ENCODE measurements at places on chromosomes 2 and 18.

DNA sequence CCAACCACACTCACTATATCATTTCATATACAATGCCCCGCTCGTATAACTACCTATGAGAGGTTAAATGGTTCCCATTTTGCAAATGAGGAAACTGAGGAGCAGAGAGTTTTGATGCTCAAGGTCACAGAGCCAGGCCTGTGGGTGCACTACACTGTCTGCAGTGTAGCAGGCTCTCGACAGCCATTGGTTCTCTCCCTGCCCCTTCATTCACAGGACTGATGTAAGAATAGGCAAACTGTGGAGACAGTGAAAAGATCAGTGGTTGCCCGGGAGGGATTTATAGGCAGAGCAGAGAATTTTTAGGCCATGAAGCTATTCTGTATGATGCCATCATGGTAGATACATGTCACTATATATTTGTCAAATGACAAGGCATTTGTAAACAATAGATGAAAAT, 39.0 kb upstream of the LBH start:
- no peaks in the 10 kb centered on the region for H3K36me3 ChIP-seq
- no peaks in the 10 kb centered on the region for H3K27me3 ChIP-seq
- H3K4me1 ChIP-seq = no peaks in the 10 kb centered on the region
- H3K27ac ChIP-seq = no peak overlapping the region
- DNase-seq = no peak
- no peak overlapping the region for H3K4me3 ChIP-seq

DNA sequence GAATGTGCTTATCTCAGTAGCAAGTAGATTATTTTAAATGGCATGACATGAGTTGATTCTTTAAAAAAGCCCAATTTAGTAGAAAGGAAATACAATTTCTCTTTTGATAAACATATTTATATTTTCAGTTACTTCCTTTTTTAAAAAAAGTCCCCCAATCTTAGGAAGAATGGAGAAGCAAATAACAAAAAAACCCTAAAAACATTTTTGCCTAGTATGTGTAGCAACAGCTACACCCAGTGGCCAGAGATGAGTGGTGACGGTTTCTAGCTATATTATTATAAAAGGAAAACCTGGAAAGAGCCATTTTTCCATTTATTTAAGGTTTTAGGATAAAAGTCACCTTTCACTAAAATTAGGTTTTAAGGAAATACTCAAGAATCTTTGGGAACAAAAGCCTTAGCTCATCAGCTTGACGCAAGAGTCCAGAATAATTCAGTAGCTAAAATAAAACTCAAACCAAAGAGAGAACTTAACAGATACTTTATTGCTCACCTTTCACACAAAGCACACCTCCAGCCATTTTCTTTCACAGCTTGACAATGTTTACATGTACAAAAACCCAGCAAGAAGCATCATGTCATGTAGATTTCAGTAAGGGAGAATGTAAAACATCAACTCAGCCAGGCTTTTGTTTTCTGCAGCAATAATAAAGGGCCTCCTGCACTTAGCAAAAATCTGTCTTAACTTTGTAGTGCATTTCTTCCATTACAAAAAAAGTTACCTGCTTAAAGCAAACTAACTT, 15.7 kb downstream of the FAM98A start:
- no peaks in the 10 kb centered on the region for H3K4me1 ChIP-seq
- H3K4me3 ChIP-seq = no peak overlapping the region
- no peak for DNase-seq
- peaks cover 50% of the 10 kb centered on the region for H3K36me3 ChIP-seq
- H3K27ac ChIP-seq = no peak overlapping the region

DNA sequence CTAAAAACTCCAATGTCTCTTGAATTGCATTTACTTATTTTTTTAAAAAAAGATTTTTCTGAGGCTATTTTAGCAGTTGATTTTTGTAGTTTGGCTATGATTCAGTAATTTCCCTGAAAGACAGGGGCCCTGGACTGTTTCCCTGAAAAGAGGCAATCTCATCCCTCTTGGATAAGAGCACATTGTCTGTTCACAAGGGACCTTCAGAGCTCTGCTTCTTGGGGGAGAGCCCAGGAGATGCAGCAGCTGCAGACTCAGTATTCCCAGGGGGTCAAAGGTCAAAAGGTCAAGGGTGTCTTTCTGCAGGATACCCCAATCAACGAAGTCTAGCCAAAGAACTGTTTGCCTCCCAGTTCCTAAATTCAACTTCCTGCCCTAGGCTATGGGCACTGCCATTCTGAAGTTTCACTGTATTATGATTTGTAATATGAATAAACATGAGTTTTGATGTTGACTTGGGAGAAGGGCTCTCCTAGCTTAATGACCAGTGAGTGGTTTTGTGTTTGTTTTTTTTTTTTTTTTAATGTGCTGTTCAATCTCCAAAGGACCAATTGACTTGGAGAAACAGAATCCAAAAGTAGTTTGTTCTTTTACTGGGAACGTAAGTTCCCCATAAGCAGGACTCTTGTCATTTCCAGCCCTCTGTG, 157.0 kb upstream of the SERPINE2 start:
- no peaks in the 10 kb centered on the region for H3K36me3 ChIP-seq
- no peak overlapping the region for H3K4me3 ChIP-seq
- DNase-seq = no peak

DNA sequence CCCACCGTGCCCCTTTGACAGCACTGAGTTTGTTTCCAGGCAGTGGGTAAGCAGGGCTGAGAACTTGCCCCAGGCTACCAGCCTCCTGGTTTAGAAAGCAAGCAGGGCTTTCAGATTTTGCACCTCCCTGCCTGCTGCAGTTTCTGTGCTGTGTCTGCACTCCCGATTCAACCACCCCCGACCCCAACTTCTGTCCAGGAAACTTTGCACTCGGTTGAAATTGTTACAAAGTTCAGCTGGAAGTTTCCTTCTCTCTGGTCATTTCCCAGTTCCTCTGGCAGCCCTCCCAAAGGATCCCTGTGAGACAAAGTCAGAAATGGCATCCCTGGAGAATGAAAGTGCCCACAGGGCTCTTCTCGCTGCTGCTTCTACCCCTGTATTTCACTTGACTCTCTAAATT, 12.4 kb upstream of the UPP2 start:
- H3K4me1 ChIP-seq = no peaks in the 10 kb centered on the region
- H3K36me3 ChIP-seq = no peaks in the 10 kb centered on the region
- H3K27ac ChIP-seq = no peak overlapping the region
- H3K4me3 ChIP-seq = no peak overlapping the region
- DNase-seq = no peak

DNA sequence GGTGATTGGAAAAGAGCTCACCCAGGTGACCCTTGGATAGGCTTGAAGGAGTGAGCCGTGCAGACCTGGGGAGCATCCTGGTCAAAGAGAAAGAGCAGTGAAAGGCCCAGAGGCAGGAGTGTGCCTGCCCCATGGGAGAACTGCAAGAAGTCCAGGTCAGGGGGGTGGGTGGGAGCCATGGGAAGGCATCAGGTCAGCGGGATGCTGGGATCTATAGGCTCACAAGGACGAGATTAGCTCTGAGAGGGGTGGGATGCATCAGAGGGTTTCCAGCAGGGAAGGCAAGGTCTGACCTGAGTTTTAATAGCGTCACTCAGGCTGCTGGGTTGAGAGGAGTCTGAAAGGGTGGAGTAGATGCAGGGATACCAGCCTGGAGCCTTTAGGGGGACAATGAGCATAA, 158.6 kb downstream of the SMAD7 start:
- peaks cover 13% of the 10 kb centered on the region for H3K4me1 ChIP-seq
- no peak for DNase-seq
- H3K4me3 ChIP-seq = no peak overlapping the region
- H3K36me3 ChIP-seq = peaks cover 23% of the 10 kb centered on the region
- no peaks in the 10 kb centered on the region for H3K27me3 ChIP-seq

- DNase-seq = no peak
- H3K36me3 ChIP-seq = no peaks in the 10 kb centered on the region
- no peak overlapping the region for H3K4me3 ChIP-seq
- H3K27me3 ChIP-seq = no peaks in the 10 kb centered on the region
Measured at GRCh38 chr2:146004462-146004861, 1484.5 kb upstream of the ZEB2 start.

- DNase-seq = no peak
- H3K27me3 ChIP-seq = no peaks in the 10 kb centered on the region
- peak overlapping the region; percentile 47 for H3K27ac ChIP-seq
- H3K36me3 ChIP-seq = no peaks in the 10 kb centered on the region
Measured at GRCh38 chr18:55251254-55251971, 292.2 kb upstream of the CCDC68 start.

- peaks cover 67% of the 10 kb centered on the region for H3K4me1 ChIP-seq
- H3K36me3 ChIP-seq = no peaks in the 10 kb centered on the region
- peak overlapping the region; percentile 96 for H3K27ac ChIP-seq
Measured at GRCh38 chr2:60882971-60883753, 1.8 kb downstream of the REL start.

DNA sequence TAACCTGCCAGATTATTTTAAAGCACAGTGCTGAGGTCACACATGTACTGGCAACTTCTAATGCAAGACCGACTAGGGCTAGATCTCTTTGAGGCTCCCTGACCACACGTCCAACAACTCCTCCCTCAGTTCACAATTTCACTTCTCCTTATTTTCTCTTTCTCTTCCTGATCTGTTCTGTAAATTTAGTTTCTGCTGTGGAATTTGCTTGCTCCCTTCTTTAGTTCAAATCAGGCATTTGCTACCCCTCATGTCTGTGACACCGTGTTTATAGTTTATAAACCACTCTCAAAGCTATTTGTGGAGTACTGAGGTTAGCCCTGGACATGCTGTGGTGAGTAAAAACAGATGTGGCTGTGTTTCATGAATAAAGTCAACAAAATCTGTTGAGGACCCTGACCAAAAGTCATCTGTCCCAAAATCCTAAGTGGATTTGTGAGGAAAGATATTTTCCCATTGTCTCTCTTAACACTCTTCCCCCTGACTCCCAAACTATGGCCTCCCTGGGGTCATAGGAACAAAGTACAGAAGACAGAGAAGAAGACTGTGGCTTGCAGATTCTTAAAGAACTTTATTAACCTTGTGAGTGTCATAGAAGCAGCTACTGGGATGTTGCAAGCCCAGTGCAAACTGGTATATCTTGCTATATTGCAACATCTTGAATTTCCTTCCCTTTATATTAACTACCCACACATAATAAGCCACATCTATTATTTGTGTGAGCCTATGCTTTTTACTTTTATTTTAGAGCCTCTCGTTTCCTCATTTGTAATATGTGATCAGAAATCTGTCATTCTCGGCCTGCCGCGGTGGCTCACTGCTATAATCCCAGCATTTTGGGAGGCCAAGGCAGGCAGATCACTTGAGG, 3.5 kb upstream of the NAGK start:
- no peak for DNase-seq
- peaks cover 22% of the 10 kb centered on the region for H3K4me1 ChIP-seq
- H3K4me3 ChIP-seq = no peak overlapping the region
- peak overlapping the region; percentile 53 for H3K27ac ChIP-seq
- no peaks in the 10 kb centered on the region for H3K27me3 ChIP-seq

- H3K4me1 ChIP-seq = no peaks in the 10 kb centered on the region
- H3K4me3 ChIP-seq = no peak overlapping the region
- no peak overlapping the region for H3K27ac ChIP-seq
- no peak for DNase-seq
- H3K36me3 ChIP-seq = no peaks in the 10 kb centered on the region
- no peaks in the 10 kb centered on the region for H3K27me3 ChIP-seq
Measured at GRCh38 chr2:204312105-204312504, 233.2 kb upstream of the PARD3B start.

GRCh38 chr2:98489486-98489885, 44.8 kb downstream of the INPP4A start:
- H3K4me1 ChIP-seq = peaks cover 38% of the 10 kb centered on the region
- H3K4me3 ChIP-seq = no peak overlapping the region
- H3K27ac ChIP-seq = peak overlapping the region; percentile 68

DNA sequence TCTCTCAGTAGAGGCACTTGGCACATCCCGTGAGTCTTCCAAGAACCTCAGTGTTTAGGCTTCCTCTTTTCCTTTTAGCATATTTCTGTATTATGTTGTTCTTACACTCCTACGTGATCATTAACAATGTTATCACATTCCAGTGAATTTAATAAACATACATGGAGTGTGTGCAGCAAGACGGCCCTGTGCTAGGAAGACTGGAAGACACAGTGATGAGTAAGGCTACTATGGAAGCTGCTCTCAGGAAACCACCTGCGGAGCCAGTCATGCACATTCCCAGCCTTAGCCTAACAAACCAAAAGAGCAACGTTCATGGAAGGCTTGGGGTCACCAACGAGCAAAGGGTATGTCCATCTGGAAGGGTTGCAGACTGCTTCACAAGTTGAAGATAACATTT, 103.4 kb downstream of the ETAA1 start:
- DNase-seq = no peak
- H3K4me3 ChIP-seq = no peak overlapping the region
- H3K4me1 ChIP-seq = no peaks in the 10 kb centered on the region
- H3K27ac ChIP-seq = no peak overlapping the region

GRCh38 chr18:76689646-76690264, 132.6 kb upstream of the ZNF236 start:
- H3K4me3 ChIP-seq = no peak overlapping the region
- H3K36me3 ChIP-seq = no peaks in the 10 kb centered on the region
- H3K27ac ChIP-seq = no peak overlapping the region
- DNase-seq = no peak

- H3K36me3 ChIP-seq = no peaks in the 10 kb centered on the region
- no peak overlapping the region for H3K4me3 ChIP-seq
- no peaks in the 10 kb centered on the region for H3K4me1 ChIP-seq
- no peak overlapping the region for H3K27ac ChIP-seq
- H3K27me3 ChIP-seq = no peaks in the 10 kb centered on the region
- DNase-seq = no peak
Measured at GRCh38 chr2:189514104-189514503, 66.5 kb downstream of the SLC40A1 start.

DNA sequence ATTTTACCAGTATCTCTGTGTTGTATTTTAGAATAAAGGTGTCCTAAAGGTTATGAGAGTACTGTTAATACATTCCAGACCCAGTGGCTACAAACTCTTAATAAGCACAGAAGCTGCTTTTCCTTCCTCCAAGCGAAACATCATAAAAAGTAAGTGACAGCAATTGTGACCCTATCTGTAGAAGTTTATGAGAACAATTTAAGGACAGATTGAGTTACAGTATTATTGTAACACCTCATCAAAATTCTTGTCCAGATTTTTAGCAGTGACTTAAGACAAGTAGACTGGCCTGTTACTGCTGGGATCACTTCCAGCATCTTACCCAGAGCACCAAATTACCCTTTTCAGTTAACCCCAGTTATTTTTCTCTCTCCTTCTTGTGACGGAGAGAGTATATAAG, 154.6 kb downstream of the ERBB4 start:
- H3K27me3 ChIP-seq = no peaks in the 10 kb centered on the region
- no peak overlapping the region for H3K4me3 ChIP-seq
- H3K4me1 ChIP-seq = no peaks in the 10 kb centered on the region
- H3K36me3 ChIP-seq = no peaks in the 10 kb centered on the region

GRCh38 chr2:205792908-205793307, 110.6 kb downstream of the NRP2 start:
- peaks cover 37% of the 10 kb centered on the region for H3K36me3 ChIP-seq
- H3K27me3 ChIP-seq = no peaks in the 10 kb centered on the region
- peak overlapping the region; percentile 46 for H3K27ac ChIP-seq
- no peaks in the 10 kb centered on the region for H3K4me1 ChIP-seq
- H3K4me3 ChIP-seq = no peak overlapping the region

GRCh38 chr2:78925258-78925657, 100.2 kb upstream of the REG3G start:
- no peaks in the 10 kb centered on the region for H3K36me3 ChIP-seq
- H3K4me3 ChIP-seq = no peak overlapping the region
- H3K27ac ChIP-seq = no peak overlapping the region
- no peak for DNase-seq

- no peaks in the 10 kb centered on the region for H3K36me3 ChIP-seq
- no peak for DNase-seq
- no peak overlapping the region for H3K4me3 ChIP-seq
- H3K4me1 ChIP-seq = no peaks in the 10 kb centered on the region
- H3K27me3 ChIP-seq = no peaks in the 10 kb centered on the region
- peak overlapping the region; percentile 59 for H3K27ac ChIP-seq
Measured at GRCh38 chr2:151315381-151315903, 26.0 kb upstream of the NMI start.

- H3K4me3 ChIP-seq = peak overlapping the region; percentile 37
- H3K27me3 ChIP-seq = no peaks in the 10 kb centered on the region
- no peaks in the 10 kb centered on the region for H3K36me3 ChIP-seq
- peak overlapping the region; percentile 74 for H3K27ac ChIP-seq
Measured at GRCh38 chr2:11377928-11378545, 33.6 kb upstream of the ROCK2 start.
